ENCODE measurements at places on chromosomes 3 and 15.

GRCh38 chr3:4279516-4280105 is 23.6 kb upstream of the SETMAR start:
- DNase-seq, result no peak

GRCh38 chr15:47432826-47433225 is 284.5 kb upstream of the SEMA6D start:
- DNase-seq, result no peak

DNA sequence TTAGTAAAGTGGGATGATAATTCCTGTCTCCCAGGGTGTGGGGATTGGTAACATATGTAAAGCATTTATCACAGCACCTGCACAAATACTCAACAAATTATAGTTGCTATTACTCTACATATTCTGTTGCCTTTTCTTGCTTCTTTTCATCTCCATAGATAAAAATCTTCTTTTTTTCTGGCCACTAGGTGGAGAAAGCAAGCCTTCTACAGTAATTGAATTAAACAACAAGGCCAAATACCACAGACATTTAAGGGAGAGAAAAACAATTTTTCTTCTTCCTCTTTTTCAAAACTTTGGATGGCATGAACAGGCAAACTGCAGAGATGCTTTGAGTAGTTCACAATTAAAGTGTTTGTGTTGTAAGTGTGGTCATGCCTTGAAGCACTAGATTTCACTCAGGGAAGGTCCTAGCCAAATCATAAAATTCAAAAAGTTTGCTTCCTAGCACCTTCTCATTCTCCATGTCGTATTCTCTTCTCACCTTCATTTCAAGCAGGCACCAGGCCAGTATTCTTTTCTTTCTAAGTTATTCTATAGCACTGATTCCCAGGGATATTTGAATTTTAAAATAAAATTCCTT is 493.4 kb upstream of the TGFBR2 start:
- peak; percentile 34 for DNase-seq

DNA sequence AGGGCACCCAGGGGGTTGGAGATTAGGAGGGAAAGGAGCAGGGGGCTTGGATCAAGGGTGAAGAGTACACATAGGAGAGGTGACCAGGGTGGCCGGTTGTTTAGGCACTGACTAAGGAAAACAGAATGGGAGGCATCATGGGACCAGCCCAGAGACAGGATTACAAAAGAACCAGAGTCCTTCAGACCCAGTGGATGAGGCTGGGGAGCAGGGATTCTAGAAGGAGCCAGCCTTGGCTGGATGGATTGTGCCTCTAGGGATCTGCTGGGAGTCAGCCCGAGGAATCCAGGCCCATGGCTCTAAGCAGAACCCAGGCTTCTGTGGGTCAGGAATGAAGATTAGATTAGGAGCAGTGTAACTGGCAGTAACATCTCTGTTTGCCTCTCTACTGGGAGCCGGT is 98.6 kb downstream of the ARNT2 start:
- DNase-seq, result no peak

DNA sequence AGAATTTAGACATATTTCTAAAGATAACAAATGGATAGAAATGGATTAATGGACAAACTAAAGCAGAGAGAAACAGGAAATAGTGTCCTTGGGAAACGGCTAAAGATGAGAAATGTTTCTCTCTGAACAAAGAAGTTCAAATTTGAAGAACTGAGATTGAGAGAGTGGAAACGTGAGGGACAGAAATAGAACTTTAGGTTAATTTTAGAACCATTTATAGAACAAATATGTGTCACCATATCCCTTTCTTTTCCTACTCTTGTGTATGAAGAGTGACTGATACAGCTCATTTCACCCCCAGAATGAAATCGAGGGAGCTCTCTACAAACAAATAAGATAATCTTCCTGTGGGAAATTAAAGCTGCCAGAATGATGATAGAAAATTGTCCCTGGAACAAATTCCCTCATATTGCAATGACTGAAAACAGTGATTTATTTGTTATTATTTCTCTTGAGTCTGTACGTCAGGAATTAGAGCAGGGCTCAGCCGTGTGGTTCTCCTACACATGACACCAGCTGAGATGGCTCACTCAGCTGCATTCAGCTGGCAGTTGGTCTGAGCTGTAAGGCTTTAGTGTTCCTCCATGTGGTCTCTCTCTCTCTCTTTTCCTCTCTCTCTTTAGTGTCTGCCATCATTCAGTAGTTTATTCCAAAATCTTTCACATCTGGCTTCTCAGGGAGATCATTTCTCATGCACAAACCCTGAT is 46.6 kb upstream of the ARPP21 start:
- DNase-seq, result no peak

GRCh38 chr3:43497422-43497821 is 124.4 kb downstream of the ANO10 start:
- DNase-seq, result no peak

GRCh38 chr3:46665763-46666452 is 27.6 kb downstream of the ALS2CL start:
- peak; percentile 8 for DNase-seq

DNA sequence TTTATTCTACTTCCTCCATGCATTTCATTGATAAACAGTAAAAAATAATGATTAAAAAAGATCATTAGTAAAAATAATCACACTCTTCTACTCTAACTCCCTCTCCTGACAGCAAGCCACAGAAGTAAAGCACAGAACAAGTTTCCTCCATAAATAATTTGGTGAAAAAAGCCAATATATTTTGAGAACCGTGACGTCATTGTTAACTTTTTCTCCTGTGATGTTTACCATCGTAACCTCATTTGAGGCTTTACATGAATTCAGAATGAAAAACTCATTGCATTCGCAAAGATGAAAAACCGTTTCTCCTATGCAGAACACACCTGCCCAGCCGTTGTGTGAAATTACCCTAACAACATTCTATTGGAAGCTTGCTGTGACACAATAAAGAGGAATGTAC is 120.7 kb downstream of the NSUN3 start:
- DNase-seq, result no peak

DNA sequence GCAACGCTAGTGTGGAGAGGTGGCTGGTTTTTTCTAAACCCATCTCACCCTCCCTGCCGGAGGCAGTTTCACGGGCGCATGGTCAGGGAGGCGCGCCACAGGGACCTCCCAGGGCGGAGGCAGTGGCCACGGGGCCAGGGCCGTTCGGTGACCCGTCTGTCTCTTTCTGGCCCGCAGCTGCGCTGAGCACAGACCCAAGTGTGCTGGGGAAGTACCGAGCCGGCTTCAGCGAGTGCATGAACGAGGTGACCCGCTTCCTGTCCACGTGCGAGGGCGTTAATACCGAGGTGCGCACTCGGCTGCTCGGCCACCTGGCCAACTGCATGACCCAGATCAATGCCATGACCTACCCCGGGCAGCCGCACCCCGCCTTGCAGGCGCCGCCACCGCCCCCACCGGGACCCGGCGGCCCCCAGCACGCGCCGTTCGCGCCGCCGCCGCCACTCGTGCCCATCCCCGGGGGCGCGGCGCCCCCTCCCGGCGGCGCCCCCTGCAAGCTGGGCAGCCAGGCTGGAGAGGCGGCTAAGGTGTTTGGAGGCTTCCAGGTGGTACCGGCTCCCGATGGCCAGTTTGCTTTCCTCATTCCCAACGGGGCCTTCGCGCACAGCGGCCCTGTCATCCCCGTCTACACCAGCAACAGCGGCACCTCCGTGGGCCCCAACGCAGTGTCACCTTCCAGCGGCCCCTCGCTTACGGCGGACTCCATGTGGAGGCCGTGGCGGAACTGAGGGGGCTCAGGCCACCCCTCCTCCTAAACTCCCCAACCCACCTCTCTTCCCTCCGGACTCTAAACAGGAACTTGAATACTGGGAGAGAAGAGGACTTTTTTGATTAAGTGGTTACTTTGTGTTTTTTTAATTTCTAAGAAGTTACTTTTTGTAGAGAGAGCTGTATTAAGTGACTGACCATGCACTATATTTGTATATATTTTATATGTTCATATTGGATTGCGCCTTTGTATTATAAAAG is 1.8 kb downstream of the HES1 start:
- peak; percentile 39 for DNase-seq

DNA sequence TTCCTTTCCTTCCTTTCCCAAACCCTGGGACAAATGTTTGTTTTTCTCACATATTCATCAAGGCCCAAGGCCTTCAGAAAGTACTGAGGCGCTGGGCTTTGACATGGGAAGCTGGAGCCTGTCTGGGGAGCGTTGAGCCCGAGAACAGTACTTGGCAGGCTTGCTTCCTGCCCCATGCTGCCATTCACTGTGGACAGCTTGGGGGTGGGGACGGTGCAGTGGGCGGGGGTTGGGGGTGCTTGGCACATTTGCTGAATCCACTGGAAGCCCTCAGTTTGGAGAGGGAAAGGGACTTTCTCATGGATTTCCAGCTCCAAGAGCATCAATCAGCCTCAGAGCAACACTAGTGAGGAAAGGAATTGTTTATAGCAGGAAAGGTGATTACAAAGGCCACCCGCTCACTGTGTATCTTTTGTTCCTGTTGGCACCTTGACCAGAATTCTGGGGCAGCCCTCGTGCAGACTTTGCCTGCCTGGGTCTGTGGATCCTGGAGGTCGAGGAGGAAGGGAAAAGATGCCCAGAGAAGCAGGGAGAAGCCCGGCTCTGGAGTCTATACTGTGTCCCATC is 199.8 kb upstream of the RGMA start:
- DNase-seq, result no peak

GRCh38 chr3:102135316-102135715 is 286.0 kb downstream of the NFKBIZ start:
- DNase-seq, result no peak

DNA sequence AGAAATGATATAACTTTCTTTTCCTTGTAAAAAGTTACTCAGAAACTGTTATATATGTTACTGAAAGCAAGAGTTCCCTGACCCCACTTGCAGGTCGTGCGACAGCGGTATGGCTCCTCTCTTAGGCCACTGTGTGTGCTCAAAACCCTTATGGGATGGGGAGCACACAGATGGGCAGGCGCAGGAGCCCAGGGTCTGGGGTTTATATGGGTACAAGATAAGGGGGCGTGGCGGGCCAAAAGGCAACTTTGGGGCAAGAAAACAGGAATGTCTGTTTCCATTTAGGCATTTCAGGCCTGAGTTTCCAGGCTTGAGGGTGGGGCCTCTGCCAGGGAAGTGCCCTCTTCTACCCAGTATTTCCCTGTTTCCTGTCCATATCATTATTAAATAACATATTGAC is 736.5 kb downstream of the VGLL3 start:
- no peak for DNase-seq
